Caki2 (cell line): ENCODE measurements at places on chromosomes 11 and 22. TPM values are rescaled to one million over a fixed set of nuclear protein-coding genes. Genes with fewer than 3 reads are reported as not detected.
A peak's percentile ranks its signal among the peaks of the same experiment; 100 is the strongest.

DNA sequence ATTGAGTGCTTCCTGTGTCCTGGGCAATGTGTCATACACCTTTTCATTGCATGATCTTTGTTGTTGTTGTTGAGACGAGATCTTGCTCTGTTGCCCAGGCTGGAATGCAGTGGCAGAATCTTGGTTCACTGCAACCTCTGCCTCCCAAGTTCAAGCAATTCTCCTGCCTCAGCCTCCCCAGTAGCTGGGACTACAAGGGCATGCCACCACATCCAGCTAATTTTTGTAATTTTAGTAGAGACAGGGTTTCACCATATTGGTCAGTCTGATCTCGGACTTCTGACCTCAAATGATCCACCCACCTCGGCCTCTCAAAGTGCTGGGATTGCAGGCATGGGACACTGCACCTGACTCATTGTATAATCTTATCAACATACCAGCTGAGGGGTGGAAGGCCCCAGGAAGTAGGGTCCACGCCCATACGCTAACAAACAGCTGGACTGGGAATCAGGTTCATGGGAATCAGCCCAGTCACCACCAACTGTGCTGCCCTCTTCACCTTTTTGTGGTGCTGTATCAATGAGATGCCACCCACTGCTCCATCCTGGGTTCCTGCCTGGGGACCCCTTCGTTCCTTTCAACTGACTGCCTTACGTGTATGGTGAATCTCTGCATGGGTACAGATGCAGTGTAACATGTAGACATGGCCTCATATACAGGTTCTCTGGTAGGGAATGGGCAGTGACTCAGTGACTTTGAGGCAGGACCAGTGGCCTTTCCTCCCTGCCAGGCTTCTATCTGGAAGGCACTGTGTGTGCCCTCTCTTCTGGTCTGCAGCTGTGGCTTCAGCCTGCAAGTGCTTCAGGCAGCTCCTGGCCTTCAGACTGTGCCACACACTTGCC, 32.5 kb upstream of the YWHAH start:
- DNase-seq, result no peak

DNA sequence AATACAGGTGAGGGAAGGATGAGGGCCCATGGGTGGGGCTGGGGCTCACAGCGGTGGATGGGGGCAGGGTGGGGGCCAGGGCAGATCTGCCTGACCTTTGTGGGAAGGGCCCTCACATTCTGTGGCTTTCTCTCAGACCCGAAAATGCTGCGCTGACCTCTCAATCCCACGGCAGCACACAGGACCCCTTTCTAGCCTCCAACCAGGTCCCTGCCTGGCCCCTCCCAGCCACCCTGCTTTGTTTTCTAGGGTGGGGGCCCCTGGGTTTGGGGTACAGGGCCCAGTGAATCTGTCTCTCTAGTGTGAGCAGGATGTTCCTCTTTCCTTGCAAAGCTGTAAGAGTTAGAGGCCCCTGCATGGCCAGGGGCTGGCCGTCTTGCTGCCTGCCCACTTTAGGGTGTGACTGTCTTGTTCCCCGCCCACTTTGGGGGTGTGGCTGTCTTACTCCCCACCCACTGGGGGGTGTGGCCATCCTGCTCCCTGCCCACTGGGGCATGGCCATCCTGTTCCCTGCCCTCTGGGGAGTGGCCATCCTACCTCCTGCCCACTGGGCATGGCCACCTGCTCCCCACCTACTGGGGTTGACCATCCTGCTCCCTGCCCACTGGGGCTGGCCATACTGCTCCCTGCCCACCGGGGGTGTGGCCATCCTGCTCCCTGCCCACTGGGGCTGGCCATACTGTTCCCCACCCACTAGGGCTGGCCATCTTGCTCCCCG, 11.5 kb downstream of the PARVG start:
- peak; percentile 87 for DNase-seq

GRCh38 chr11:75191330-75191717, 40.4 kb downstream of the SLCO2B1 start:
- DNase-seq, result no peak

OR4S2 gene
- not detected in 2 replicates for total RNA-seq

GRCh38 chr11:110710628-110711381, 1.4 kb downstream of the ARHGAP20 start:
- no peak for DNase-seq

DNA sequence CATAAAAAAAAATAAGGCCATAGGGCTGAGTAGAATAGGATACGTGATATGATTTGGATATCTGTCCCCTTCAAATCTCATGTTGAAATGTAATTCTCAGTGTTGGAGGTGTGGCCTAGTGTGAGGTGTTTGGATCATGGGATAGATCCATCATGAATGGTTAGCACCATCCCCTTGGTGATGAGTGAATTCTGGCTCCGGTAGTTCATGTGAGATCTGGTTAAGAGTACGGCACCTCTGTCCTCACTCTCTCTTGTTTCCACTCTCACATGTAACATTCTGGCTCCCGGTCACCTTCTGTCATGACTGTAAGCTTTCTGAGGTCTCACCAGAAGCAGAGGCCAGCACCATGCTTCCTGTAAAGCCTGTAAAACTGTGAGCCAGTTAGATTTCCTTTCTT, 45.5 kb downstream of the RAB30 start:
- no peak for DNase-seq

- DNase-seq, result no peak
Measured at GRCh38 chr22:37804352-37804880, 3.3 kb upstream of the GCAT start.
